Neural progenitor cell (in vitro differentiated cells): ENCODE measurements at places on chromosomes 2 and 18. TPM values are rescaled to one million over a fixed set of nuclear protein-coding genes. Genes with fewer than 3 reads are reported as not detected.
A peak's percentile ranks its signal among the peaks of the same experiment; 100 is the strongest.

CHPF gene
- 6.7 and 27.7 TPM in 2 replicates for total RNA-seq

GKN1 gene
- total RNA-seq, result not detected in 2 replicates

DLX1 gene
- not detected in 2 replicates for total RNA-seq

CYS1 gene
- 0.56 TPM in 1 of 2 replicates, not detected in the other for total RNA-seq

SLC35F5 gene
- 48.0 and 83.0 TPM in 2 replicates for total RNA-seq

MCM6 gene
- total RNA-seq, result 62.0 and 74.4 TPM in 2 replicates

CD207 gene
- total RNA-seq, result not detected in 2 replicates

- peak; percentile 33 for DNase-seq
- H3K27ac ChIP-seq, result no peak overlapping the region
- H3K4me1 ChIP-seq, result peaks cover 18% of the 10 kb centered on the region
- no peaks in the 10 kb centered on the region for H3K36me3 ChIP-seq
These were observed 266.9 kb upstream of the FANCL start for GRCh38 chr2:58508006-58508405.

DNA sequence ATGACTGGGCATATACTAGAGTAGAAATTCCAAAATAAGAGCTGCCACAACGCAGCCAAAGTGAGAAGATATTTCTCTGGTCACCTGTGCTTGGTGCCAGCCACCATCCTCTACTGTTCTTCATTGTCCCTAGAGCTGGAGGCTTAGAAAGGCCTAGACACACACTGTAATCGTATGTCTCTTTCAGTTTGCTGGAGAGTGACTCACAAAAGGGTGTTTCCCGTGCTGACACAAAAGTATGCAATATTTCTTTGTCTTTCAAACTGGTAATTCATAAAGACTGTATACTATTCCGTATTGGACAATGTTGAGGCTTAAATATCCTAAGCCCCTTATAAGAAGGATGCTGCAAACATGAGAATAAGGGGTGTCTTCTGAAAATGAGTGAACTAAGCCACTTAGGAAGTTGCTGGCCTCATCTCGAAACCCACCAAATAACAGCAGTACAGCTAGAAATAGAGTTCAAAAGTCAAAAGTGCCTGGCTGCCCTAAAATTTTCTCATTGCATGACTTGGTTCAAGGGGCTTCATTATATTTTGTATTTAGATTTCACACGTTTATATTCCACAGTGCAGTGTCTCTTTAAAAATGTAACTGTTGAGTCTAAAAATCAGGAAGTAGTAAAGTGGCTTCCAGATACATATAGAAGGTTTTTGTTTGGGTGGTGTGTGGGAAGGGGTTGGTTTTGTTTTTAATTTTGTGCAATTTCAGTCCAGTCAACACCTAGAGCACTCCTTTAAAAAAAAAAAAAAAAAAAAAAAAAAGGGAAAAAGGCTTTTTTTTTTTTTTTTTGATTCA is 601.1 kb downstream of the ARHGAP15 start:
- H3K27ac ChIP-seq, result no peak overlapping the region
- H3K36me3 ChIP-seq, result no peaks in the 10 kb centered on the region
- H3K4me3 ChIP-seq, result no peak overlapping the region
- no peak for DNase-seq
- H3K4me1 ChIP-seq, result peaks cover 15% of the 10 kb centered on the region

DNA sequence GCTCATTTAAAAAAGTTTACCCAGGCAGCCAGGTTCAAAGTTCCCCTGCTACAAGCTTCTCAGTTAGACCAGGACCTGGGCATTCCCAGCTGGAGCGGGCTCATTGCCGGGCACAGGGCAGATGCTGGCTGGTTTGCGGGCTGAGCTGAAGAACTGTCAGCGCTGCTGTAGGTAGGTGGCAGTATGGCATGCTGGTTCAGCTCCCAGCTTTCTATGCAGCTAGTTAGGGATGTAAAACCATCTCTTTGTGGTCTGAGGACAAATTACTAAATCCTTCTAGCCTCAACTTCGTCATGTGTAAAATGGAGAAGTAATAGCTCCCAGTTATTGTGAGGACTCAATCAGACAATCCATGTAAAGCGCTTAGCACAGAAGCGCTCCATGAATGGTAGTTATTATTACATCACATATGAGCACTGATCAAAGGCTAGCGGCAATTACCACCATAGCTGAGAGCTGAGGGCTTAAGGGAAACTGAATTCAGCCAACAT is 2.4 kb upstream of the LDLRAD4 start:
- peak; percentile 75 for DNase-seq
- peaks cover 11% of the 10 kb centered on the region for H3K4me1 ChIP-seq
- no peaks in the 10 kb centered on the region for H3K36me3 ChIP-seq
- H3K4me3 ChIP-seq, result no peak overlapping the region
- H3K27ac ChIP-seq, result no peak overlapping the region
- peaks cover 70% of the 10 kb centered on the region for H3K27me3 ChIP-seq

- H3K27me3 ChIP-seq, result no peaks in the 10 kb centered on the region
- no peak for DNase-seq
- H3K36me3 ChIP-seq, result no peaks in the 10 kb centered on the region
These were observed 122.7 kb downstream of the XRCC5 start for GRCh38 chr2:216231867-216232266.

GRCh38 chr2:119748135-119748534 is 11.6 kb upstream of the PTPN4 start:
- H3K4me3 ChIP-seq, result no peak overlapping the region
- no peak for DNase-seq
- H3K36me3 ChIP-seq, result no peaks in the 10 kb centered on the region
- no peaks in the 10 kb centered on the region for H3K27me3 ChIP-seq

DNA sequence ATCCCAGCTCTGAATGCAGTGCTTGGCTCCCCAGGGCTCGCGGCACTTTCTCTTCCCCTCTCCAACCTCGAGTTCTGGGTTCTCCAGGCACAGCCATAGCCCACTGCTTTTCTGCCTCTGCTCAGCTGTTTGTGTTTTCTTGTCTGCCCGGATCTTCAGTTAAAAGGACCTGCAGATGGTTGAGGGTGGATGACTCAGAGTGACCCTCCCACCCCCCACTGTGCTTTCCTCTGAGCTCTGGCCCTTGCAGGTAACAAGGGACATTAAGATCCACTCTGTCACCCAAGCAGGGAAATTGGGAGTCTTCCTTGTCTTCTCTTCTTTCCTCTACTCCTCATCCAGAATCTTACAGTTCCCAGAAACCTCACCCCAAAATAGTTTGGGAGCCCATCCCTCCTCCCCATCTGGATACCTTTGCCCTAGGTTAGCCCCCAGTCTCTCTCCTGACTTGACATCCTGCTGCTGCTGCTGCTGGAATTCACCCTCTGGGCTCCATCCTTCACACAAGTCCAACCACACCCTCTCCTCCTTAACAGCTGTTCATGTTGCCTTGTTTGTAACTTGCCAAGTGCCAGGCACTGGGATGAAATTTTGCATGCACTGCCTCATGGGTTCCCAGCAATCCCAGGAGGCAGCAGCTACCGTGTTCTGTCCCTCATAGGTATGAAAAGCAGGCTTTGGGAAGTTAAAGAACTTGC is 157.9 kb upstream of the TTC39C start:
- DNase-seq, result no peak
- no peaks in the 10 kb centered on the region for H3K27me3 ChIP-seq
- H3K36me3 ChIP-seq, result no peaks in the 10 kb centered on the region
- peaks cover 1% of the 10 kb centered on the region for H3K4me1 ChIP-seq

DNA sequence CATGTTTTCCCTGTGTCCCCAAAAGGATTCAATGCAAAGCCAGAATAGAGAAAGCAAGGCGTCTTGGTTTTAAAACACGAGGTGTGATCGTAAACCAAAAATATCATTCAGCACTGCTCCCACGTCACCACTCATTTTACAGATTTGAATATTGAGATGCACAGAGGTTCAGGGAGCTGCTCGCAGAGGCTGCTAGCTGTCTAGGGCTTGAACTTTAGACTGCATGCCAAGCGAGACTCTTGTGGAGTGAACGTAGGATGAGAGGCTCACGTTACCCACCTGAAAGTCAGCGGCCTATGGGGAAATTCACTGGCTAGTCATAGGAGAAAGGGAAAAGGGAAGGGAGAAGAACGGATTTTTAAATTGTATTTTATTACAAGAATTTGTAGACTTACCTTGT is 130.1 kb downstream of the MBP start:
- no peak overlapping the region for H3K27ac ChIP-seq
- H3K27me3 ChIP-seq, result no peaks in the 10 kb centered on the region

DNA sequence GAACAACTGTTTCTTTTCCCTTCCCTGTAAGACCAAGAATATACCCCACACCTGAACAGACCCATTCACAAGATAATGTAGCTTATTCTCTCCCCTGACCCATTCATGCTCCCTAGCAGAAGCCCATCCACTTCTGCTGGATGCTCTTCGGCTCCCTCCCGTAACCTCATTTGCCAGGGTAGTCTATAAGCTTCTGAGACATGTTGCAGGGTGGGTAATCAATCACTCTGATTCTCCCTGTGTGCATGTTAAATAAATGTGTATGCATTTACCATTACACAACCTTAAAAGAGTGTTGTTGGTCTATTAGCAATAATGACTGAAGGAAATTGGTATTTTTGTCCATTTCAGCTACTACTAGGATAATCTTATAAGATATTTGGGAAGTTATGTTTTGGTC is 1.3 kb downstream of the SLC19A3 start:
- peaks cover 19% of the 10 kb centered on the region for H3K27me3 ChIP-seq
- H3K4me1 ChIP-seq, result no peaks in the 10 kb centered on the region
- H3K4me3 ChIP-seq, result no peak overlapping the region
- DNase-seq, result no peak

- no peaks in the 10 kb centered on the region for H3K27me3 ChIP-seq
- no peaks in the 10 kb centered on the region for H3K36me3 ChIP-seq
- no peak for DNase-seq
- H3K4me1 ChIP-seq, result no peaks in the 10 kb centered on the region
- no peak overlapping the region for H3K4me3 ChIP-seq
These were observed 205.7 kb downstream of the NBAS start for GRCh38 chr2:15355386-15355785.

GRCh38 chr2:159213296-159213695 is 73.2 kb downstream of the WDSUB1 start:
- H3K27me3 ChIP-seq, result peaks cover 9% of the 10 kb centered on the region
- H3K4me1 ChIP-seq, result peaks cover 27% of the 10 kb centered on the region
- H3K27ac ChIP-seq, result no peak overlapping the region
- no peaks in the 10 kb centered on the region for H3K36me3 ChIP-seq
- no peak for DNase-seq

DNA sequence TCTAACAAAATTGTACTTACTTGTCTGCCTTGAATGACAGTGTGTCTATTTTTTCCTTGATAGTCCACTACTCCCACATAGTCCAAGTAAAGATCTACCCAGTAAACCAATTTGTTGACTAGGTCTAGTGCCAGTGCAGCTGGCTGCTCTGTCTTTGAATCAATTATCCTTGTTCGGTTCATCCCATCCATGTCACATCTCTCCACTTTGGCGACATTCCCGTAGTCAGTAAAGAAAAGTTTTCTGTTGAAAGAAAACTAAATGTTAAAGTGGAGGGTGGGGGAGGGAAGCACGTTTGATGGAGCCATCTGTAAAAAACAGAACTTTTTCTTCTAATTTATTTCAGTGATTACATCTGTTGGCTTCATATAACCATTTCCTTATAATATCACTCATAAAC is 1068.8 kb downstream of the LRP1B start:
- H3K4me3 ChIP-seq, result no peak overlapping the region
- no peaks in the 10 kb centered on the region for H3K27me3 ChIP-seq
- H3K27ac ChIP-seq, result no peak overlapping the region
- no peak for DNase-seq
- H3K4me1 ChIP-seq, result no peaks in the 10 kb centered on the region

GRCh38 chr2:13056259-13056843 is 339.6 kb downstream of the TRIB2 start:
- no peaks in the 10 kb centered on the region for H3K27me3 ChIP-seq
- H3K4me1 ChIP-seq, result no peaks in the 10 kb centered on the region
- no peaks in the 10 kb centered on the region for H3K36me3 ChIP-seq
- no peak overlapping the region for H3K27ac ChIP-seq

GRCh38 chr2:46493971-46494250 is 14.5 kb downstream of the TMEM247 start:
- no peaks in the 10 kb centered on the region for H3K36me3 ChIP-seq
- H3K4me1 ChIP-seq, result peaks cover 30% of the 10 kb centered on the region
- H3K27me3 ChIP-seq, result peaks cover 37% of the 10 kb centered on the region
- peak; percentile 72 for DNase-seq
- no peak overlapping the region for H3K27ac ChIP-seq

DNA sequence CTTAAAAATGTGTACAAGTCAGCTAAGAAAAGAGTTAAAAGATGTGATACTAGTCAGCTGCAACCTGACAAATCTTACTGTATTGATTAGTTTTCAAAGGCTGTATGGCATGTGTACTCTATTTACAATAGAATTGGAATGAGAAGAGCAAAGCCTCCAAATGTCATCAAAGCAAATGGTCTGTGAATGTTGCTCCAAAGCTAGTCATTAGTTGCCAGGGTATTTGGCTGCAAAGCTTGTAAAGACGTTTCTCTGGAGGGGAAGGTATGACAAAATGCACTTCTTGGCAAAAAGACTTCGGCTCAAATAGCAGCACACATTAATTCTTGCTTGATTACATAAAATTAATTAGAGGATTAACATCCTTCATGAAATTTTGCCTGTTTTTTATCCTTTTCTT is 59.3 kb downstream of the ETAA1 start:
- H3K4me1 ChIP-seq, result no peaks in the 10 kb centered on the region
- peak; percentile 7 for DNase-seq
- no peak overlapping the region for H3K27ac ChIP-seq
- H3K4me3 ChIP-seq, result no peak overlapping the region

GRCh38 chr2:176745543-176746200 is 466.9 kb upstream of the HNRNPA3 start:
- no peaks in the 10 kb centered on the region for H3K27me3 ChIP-seq
- H3K36me3 ChIP-seq, result no peaks in the 10 kb centered on the region

DNA sequence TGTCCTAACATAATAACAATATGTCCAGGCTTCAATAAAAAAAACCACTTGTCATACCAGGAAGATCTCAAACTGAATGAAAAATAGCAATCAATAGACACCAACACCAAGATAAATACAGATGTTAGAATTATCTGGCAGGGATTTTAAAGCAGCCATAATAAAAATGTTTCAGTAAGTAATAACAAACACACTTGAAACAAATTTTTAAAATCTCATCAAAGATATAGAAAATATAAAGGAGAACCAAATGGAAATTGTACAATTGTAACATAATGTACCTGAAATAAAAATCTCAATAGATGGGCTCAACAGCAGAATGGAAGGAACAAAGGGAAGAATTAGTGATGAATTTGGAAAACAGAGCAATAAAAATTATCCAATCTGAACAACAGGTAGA is 128.1 kb downstream of the LYPD6 start:
- H3K4me1 ChIP-seq, result no peaks in the 10 kb centered on the region
- no peak overlapping the region for H3K27ac ChIP-seq
- no peak overlapping the region for H3K4me3 ChIP-seq
- H3K27me3 ChIP-seq, result no peaks in the 10 kb centered on the region

GRCh38 chr2:207231967-207232366 is 66.2 kb upstream of the KLF7 start:
- no peak overlapping the region for H3K27ac ChIP-seq
- no peaks in the 10 kb centered on the region for H3K27me3 ChIP-seq
- H3K4me3 ChIP-seq, result no peak overlapping the region
- peaks cover 39% of the 10 kb centered on the region for H3K4me1 ChIP-seq

GRCh38 chr2:110678457-110679336 is 834 bp upstream of the BUB1 start:
- H3K4me1 ChIP-seq, result peaks cover 47% of the 10 kb centered on the region
- H3K27me3 ChIP-seq, result no peaks in the 10 kb centered on the region
- H3K36me3 ChIP-seq, result peaks cover 13% of the 10 kb centered on the region
- H3K27ac ChIP-seq, result peak overlapping the region; percentile 17
- peak overlapping the region; percentile 81 for H3K4me3 ChIP-seq
- DNase-seq, result peak; percentile 46

- H3K4me1 ChIP-seq, result no peaks in the 10 kb centered on the region
- no peak for DNase-seq
- H3K36me3 ChIP-seq, result no peaks in the 10 kb centered on the region
- H3K27me3 ChIP-seq, result no peaks in the 10 kb centered on the region
These were observed 466.1 kb downstream of the TGIF1 start for GRCh38 chr18:3916082-3916481.

GRCh38 chr2:236190674-236191073 is 22.5 kb upstream of the GBX2 start:
- no peaks in the 10 kb centered on the region for H3K4me1 ChIP-seq
- DNase-seq, result no peak
- no peaks in the 10 kb centered on the region for H3K36me3 ChIP-seq
- H3K27me3 ChIP-seq, result no peaks in the 10 kb centered on the region
